Left ventricle myocardium superior (tissue), 1 donor: ENCODE measurements at places on chromosomes 2 and 18.

DNA sequence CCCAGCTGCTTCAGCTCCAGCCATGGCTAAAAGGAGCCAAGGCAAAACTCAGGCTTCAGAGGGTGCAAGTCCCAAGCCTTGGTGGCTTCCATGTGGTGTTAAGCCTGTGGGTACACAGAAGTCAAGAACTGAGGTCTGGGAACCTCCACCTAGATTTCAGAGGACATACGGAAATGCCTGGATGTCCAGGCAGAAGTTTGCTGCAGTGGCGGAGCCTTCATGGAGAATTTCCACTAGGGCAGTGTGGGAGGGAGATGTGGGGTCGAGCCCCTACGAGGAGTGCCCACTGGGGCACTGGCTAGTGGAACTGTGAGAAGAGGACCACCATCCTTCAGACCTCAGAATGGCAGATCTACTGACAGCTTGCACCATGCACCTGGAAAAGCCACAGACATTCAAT lies 76.1 kb upstream of the KCTD1 start:
- DNase-seq: no peak

DNA sequence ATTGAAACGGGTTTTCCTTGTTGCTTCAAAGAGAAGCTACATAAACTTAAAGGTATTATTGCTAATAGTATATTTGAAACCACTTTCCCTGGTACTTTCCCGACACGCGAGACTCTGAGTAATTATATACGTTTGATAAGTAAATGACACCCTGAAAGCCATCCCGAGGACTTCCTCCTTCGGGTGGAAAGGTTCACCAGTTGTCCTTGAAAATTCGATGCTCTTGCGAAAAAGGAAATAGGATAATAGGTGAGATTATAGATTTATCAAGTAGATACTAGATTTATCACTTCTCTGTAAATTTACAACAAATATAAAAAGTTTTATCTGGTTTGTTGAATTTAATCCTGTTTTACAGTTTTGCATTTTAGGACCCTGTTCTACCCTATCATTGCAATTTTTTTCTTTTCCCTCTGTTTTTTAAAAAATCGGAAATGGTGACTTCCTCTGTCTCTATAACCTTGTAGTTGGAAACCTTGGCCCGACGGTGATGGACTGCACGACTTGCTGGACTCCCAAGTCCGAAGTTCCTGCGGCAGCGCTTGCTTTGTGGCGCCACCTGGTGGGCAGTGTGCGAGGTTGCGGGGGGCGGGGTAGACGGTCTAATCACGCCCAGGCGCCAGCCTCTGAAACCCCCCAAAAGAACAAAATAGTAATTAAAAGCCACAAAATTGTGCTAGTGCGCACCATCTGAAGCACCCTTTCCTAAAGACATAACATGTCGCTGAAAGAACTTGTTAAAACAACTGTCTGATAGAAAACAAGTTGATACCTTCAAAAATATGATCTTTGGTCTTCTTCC lies 972 bp upstream of the DLX2 start:
- DNase-seq: peak; percentile 81

DNA sequence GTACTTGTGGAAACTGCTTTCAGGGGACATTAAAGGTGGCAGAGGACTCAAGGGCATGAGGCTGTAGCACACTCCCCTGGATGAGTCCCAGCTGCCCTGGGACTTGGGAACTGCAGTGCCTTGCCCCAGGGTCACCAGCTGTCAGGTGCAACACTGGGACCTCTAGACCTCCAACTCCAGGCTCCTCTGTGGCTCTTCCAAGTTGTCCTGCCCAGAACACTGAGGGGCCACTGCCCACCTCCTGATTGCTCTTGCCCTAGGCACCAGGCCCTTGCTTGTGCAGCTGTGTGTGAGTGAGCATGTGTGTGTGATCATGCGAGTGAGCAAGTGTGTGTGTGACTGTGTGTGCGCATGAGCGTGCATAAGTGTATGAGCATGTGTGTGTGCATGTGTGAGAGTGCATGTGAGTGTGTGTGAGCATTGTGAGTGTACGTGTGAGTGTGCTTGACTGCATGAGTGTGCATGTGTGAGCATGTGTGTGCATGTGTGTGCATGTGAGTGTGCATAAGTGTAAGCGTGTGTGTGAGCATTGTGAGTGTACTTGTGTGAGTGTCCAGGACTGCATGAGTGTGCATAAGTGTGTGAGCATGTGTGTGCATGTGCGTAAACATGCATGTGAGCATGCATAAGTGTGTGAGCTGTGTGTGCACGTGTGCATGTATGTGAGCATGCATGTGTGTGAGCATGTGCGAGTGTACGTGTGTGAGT lies 301.5 kb downstream of the NDUFA10 start:
- DNase-seq: no peak

DNA sequence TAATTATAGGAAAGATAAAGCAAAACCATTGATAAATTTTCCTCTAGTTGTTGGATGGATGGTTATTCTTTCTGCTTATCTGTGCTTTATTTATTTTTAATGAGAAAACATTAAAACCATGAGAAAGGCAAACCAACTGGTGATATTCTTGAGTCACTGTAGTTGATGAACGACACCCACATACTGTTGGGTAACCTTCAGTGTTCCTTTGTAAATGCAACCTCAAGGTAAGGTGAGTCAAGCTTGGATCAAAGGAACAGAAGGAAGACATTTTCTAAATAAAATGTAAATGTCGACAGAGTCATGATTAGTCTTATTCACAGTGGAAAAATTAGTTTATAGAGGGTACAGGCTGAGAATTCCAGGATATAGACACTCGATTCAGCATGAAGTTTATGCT lies 12.7 kb downstream of the ABCB11 start:
- DNase-seq: no peak

- DNase-seq: no peak
Observed at GRCh38 chr2:232437195-232437571, 18.8 kb upstream of the ALPI start.

- DNase-seq: no peak
Observed at GRCh38 chr2:238947243-238947760, 99.4 kb downstream of the TWIST2 start.

DNA sequence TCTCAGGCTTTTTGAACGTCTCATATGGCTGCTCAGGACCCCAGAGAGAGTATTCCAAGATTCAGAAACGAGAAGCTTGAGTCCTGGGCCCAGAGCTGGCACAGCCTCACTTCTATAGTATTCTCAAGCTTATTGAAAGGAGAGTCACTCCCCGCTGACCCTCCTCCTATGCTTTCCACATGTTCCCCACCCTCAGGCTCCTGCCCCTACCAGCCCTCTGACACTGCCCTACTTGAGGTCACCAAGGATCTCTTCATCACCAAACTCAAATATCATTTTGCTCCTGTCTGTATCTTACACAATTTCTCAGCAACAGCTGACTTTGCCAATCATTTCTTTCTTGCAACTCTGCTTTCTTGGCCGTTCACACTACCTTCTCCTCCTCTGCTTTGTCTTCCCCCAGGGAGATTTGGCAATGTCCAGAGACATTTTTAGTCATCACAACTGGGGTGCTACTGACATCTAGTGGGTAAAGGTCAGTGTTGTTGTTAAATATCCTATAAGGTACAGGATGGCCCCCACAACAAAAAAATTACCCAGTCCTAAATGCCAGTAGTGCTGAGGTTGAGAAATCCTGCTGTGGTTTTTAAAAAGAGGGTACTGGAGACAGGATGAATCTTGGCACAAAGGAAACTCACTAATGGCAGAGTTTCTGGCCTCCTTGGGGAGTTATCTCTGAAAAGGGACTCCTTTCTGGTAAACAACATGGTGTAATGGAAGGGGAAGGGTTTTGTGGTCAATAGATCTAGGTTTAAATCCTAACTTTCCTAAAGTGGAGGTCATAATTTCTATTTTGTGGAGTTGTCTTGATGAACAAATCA lies 26.9 kb upstream of the INSIG2 start:
- no peak for DNase-seq

GRCh38 chr2:237896507-237896892 lies 37.1 kb downstream of the RAMP1 start:
- no peak for DNase-seq

- DNase-seq: no peak
Observed at GRCh38 chr2:23757686-23758433, 169.1 kb downstream of the ATAD2B start.

GRCh38 chr2:200438846-200439245 lies 71.0 kb downstream of the KCTD18 start:
- DNase-seq: no peak

DNA sequence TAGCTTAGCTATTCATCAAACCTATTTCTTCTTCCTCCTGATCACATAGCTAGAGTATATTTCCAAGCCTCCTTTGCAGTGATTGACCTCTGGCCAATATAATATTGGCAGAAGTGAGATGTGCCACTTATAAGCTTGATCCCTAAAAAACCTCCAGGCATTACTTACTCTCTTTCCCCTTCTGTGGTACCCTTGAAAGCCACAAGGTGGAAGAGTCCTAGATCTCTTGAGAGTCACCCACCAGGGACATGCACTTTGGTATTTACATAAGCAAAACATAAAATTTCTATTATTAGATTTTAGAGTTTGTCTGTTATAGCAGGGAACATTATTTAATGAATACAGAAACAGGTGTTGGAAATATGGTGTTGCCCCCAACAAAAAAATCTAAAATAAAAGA lies 112.0 kb downstream of the EXOC6B start:
- no peak for DNase-seq

- DNase-seq: no peak
Observed at GRCh38 chr2:26483957-26484565, 6.1 kb upstream of the OTOF start.

- DNase-seq: no peak
Observed at GRCh38 chr2:31341351-31341750, 73.2 kb downstream of the XDH start.

DNA sequence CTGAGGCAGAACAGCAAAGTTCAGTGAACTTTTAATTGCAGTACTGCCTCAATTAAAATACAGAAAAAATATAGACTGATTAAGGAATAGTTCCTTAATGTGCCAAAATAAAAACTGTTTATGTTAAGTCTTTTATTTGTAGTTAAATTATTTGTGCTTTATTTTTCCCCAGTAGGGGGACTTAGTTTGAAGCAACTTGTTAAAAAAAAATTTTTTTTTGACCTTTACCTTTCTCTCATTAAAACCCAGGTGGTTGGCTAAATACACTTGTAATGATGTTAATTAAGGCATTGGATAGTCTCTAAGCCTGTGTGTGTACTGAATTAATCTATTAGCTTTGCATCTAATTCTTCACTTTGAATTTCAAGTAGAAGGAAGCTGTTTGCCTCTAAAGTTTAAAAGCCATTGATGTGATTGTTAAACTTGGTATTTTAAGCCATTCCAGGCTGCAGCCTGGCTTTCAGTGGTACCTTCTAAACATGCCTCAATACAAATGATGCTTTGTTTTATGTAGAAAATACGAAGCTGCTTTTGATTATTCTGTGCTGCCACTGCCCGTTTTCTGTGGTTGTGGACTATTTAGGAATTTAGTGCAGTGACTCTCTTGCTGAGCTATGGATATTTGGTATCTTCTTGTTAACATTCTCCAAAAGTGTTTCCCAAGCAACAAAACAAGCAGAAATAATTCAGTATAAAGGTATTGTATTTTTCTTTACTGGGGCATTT lies 102.9 kb downstream of the TANC1 start:
- DNase-seq: no peak

- DNase-seq: no peak
Observed at GRCh38 chr2:141075753-141076152, 1055.1 kb downstream of the LRP1B start.

- DNase-seq: peak; percentile 28
Observed at GRCh38 chr2:54574107-54574859, 118.2 kb downstream of the SPTBN1 start.

- no peak for DNase-seq
Observed at GRCh38 chr2:54960164-54960563, 90.1 kb downstream of the RTN4 start.

- no peak for DNase-seq
Observed at GRCh38 chr2:218063486-218063885, 5.6 kb upstream of the RUFY4 start.

- DNase-seq: no peak
Observed at GRCh38 chr2:71479261-71479660, 25.9 kb downstream of the DYSF start.
